ENCODE measurements at places on chromosomes 12 and 14.

DNA sequence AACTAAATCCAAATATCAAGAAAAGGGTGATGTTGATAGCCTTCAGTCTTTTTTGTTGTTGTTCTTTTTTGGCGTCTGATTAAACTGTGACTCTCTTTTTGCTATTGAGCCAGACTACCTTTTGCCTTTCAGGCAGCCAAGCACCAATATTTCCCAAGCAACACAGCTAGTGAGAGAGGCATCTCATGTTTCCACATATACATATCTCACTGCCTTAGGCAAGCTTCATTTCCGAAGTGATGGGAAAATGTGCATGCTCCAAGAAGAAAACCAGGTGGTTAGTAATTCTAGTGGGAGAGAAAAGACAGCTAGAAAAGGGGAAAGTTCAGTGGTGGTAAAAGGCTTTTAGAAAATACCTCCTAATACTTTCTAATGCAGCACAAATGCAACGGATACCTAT is 277.7 kb downstream of the TMTC2 start:
- no peak for DNase-seq

- no peak for DNase-seq
These were observed 700.6 kb downstream of the DIO2 start for GRCh38 chr14:79510659-79511058.

GRCh38 chr14:76784881-76785280 is 23.6 kb downstream of the VASH1 start:
- no peak for DNase-seq

DNA sequence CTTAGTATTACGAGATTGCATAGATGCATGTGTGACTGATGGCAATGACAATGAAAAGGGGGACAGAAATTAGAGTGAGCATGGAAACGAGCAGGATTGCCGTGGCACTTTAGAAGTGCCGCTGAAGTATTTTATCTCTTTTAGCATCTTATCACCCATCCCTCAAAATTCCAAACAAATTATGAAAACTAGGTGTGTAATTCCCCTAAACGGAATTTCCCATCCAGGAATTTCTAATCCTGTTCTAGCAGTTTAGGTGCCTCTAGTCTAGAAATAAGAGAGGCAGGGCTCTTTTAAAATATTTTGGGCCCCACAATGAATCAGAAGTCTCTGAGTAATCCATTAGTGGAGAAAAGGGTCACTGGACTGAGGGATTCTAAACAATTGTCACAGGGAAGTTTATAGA is 947 bp downstream of the TMEM52B start:
- no peak for DNase-seq

DNA sequence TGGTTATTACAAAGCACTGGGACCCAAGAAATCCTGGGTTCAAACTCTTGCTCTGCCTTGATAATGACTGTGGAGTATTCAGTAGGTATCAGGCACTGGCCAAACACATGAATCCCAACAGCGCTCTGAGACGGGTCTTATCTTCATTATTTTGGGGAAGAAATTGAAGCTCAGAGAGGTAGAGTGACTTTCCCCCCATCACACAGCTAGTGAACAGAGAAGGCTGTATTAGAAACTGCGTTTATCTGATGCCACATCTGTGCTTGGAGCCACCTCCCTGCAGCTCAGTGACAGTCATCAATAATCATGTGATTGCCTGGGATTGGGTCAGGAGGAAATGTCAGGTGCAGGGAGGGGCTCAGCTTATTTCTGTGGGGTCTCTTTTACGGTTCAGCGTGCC is 225.4 kb upstream of the LHX5 start:
- no peak for DNase-seq

DNA sequence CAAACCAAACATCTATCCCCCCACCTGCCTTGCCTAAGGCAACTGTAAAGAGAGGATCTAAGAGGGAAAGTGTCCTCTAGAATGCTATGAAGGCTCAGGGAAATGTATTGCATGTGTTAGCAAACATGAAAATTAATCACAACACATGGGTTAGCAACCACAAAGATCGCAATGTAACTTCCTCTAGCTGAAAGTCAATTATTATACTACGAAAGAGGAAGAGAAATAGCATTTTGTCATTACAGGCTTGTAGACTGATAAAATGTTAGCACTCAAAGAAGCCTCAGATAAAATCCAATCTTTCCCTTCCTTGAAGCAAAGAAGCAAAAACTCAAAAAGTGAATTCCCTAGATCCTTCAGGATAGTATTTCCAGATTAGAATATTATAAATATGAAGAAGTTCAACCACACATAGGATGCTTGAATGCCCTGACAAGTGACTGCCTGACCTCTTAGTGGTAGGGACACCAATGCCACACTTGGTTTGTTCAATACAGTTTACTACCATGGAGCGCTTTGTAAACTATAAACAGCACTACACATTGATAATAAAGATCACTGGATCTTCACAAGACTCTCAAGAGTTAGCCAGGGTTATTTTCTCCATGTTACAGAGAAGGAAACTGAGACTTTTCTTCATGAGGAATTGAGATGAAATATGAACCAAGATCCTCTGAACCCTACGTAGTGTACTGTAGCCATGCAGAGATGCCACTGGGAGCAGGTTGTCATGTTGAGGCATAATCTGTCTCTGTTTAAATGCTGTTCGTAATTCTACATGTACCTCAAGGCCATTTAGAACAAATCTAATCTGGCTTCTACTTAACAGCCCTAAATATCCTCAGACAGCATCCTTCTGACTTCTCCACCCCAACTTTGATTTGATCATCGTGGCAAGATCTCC is 100.7 kb downstream of the ITPR2 start:
- DNase-seq, result no peak

DNA sequence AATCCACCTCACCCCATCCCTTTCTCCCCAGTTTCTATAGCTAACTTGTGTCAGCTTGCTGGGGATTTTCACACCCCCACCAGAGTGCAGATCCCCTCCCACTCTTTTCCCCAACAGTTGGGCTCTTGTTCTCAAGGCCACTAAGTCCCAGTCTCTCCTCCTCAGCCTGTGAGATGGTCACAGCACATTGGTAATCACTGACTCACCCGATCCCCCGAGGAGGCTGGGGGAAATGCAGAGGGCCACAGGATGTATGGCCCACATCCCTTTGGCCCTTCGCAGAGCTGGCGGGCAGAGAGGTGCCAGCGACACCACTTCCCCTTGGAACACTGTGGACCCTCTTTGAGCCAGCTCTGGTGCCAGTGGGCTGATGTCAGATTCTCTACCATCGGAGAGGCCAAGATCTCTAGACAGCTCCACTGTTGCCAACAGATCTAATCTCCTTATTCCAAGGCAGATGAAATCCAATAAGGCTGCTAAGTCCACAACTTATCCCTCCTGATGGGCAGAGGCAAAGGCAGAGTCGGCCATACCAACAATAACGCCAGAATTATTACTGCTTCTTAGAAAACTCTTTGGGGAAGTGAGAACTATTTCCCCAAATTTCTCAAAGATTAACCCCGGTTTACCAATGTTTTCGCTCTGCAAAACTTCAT is 1.6 kb downstream of the FMNL3 start:
- DNase-seq, result no peak
